ENCODE measurements at places on chromosomes 1 and 21.

- DNase-seq, result no peak
These were observed 102.3 kb downstream of the OMA1 start for GRCh38 chr1:58443986-58444868.

GRCh38 chr1:229185963-229186362 lies 84.9 kb upstream of the RAB4A start:
- no peak for DNase-seq

GRCh38 chr1:245411245-245412036 lies 256.7 kb downstream of the KIF26B start:
- no peak for DNase-seq

DNA sequence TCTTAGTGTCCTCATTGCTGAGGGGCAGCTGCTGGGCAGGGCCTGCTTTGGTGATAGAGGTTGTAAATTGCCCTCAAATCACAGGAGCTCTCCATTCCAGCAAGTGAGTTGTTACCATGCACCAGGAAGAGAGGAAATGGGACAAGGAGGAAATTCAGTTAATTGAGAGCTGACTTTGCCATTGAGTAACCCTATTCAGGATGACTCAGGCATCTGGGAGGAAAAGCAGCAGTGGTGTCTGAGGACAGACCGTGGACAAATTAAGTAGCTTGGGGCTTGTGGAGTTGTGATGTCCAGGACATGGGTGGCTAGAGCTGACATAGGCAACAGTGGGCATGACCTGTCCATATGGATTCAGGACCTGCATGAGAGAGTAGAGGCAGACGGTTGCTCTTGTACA lies 5.9 kb downstream of the ARHGEF10L start:
- no peak for DNase-seq

DNA sequence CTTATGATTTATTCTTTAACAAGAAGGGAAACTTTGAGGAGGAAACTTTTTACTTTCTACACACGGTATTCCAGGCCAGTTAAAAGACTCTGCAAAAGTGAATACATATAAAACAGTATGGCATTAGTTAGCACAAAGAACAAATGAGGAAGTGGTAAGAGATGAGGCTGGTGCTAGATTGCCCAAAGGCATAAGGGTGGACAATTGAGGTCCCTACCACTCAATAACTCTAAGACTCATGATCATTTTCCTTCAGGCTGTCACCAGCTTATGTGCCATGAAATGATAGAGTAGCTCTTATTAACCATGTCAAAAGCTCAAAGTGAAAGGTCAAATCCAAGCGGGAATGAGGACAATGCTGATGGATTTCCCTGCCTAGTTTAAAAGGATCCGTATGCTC lies 124.5 kb downstream of the TBX15 start:
- DNase-seq, result no peak

DNA sequence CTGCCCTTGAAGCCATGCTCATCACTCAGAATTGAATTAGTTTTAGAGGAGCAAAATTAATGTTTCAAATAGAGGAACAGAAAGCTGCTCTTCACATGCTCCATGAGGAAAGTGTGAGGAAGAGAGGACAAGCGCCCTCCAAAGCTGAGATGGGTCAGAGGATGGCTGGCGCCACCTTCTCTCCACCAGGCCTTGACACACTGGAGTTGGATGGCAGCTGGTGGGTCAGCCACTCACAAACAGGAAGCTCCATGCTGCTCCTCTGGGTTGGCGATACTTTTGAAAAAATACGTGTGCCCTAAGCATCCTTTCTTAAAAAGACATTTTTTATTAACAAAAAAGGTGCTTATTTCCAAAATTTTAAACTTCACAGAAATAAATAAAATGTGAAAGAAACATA lies 3.1 kb upstream of the CD2 start:
- DNase-seq, result no peak

- DNase-seq, result no peak
These were observed 4.2 kb upstream of the TFF3 start for GRCh38 chr21:42319376-42319775.

DNA sequence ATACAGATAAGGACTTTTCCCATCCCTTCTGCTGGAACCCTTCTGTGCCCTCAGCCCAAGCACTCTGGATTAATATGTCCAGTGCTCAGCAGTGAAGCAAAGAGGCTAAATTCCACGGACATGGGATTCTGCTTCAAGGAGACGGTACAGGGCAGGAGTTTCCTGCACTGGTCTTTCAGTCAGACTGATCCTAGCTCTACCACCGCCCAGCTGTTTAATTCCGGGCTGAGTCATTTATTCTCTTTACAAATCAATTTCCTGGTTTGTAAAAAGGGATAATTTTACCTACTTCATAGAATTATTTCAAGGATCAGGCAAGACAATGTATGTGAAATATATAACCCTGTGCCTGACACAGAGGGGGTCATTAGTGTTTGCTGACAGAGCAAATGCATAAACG lies 41.6 kb upstream of the NRDC start:
- DNase-seq, result no peak

- DNase-seq, result no peak
These were observed 216.6 kb upstream of the CSF3R start for GRCh38 chr1:36699113-36699911.

DNA sequence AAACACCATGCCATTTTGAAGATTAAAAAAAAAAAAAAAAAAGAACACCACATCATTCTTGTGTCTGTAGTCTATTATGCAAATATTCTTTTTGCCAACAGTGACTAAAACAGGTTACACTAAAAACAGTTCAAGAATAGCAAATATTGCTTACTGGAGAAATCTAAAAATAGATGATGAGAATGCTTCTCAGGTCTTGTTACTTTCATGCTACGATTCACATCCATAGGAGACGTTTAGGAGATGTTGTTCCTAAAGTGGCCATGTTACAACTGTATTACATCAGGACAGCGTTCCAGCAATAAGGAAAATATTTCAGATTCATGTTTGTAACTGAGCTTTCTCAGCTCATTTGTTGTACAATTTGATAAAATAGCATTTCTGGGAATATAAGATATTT lies 32.3 kb downstream of the RAB3GAP2 start:
- DNase-seq, result no peak

DNA sequence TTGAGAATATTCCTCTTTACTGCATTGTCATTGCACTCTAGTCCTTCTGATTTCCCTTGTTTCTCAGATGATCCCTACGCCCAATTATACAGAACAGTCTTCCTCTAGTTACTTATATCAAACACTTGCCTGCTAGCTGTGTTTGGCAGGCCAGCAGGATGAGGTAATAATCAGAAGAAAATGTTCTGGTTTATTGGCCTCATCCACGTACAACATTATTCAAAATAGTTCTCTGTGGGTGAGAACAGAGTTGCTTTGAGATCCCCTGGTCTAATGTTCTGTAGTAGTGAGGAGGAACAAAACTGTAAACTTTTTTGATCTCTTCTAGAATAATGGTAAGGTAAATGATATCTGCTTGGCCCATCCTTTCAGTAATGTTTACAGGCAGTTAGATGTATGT lies 22.3 kb upstream of the C1orf105 start:
- no peak for DNase-seq

DNA sequence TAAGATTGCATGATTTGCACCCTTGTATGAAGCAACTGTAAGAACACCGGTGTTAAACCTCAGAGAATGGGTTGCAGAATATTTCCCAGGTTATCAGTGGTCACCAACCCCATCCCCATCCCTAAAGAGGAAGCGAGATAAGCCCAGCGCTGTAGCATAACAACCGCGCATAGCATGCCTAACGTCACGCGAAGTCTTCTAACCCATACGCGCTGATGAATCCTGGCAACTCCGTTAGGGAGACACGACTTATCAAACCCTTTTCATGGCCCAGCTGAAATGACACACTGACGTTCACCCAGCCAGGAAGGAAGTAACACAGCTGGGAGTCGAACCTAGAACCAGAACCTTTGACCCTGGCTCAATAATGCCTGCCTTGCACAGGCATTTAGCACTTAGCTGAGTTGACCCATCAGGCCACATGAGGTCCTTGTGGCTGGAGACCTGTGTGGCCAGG lies 24.2 kb downstream of the TMEM51 start:
- no peak for DNase-seq

GRCh38 chr1:39901464-39901713 lies 328 bp downstream of the MYCL start:
- no peak for DNase-seq

DNA sequence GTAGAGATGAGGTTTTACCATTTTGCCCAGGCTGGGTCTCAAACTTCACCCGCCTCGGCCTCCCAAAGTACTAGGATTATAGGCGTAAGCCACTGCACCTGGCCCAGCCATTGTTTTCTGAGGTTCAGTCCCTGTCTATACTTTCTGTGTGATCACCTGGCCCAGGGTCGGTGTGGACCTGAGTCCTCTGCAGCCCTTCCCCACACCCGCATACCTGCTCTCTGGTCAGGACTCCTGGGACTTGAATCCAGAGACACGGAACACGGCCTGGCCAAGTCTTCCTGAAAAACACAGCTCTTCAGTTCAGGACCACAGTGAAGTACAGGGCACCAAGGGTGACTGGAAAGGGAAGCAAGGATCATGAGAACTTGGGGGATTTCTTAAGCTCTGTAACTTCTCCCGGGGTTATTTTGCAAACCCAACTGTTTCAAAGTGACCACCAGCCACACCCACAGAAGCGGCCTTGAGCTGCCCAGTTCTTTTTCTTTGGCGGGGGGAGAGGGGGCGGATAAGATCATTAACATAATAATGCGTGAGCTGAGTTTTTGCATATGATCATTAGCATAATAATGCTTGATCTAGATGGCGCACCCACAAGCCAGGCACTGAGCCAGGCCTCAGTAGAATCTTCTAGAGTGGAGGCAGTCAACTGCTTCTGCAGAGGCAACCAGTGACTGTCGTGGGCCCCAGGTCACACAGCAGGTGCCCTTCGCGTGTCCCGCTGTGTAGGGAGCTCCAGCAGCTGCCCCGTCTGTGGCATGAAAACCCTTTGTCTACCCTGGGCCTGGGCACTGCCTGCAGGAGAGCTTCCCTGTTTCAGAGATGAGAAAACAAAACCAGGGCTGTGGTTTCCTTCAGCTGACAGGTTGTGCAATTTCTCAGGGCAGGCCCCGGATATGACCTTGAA lies 1.7 kb upstream of the NADK start:
- peak; percentile 36 for DNase-seq

- no peak for DNase-seq
These were observed 11.4 kb downstream of the WNT2B start for GRCh38 chr1:112520166-112520565.

- no peak for DNase-seq
These were observed 659.9 kb downstream of the KCNT2 start for GRCh38 chr1:195948123-195948895.

DNA sequence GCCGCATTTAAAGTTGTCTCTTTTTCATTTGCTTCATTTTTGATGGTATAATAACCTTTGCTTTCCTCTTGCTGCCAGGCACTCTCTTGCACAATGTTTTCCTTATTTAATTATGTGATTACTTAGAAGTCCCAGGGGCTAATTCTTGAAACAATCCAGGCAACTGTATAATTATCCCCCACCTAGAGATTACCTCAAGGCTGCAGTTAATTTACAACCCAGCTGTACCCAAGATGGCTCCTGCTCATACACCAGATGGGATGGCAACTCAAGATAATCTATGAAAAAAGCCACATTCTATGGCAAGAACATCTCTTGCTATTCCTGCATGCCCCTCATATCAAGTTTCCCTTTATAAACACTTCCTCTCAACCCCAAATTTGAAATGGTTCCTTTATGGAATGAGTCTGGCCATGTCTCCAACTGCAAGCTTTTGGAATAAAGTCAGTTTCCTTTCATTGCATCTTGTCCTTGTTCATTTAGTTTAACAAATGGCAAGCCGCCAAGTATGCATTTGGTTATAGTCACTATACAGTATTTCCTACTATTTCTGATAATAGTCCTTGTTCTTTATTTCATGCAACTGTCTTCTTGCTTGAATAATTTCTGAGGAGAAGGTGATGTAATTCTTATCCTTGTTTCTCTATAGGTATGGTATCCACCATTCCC lies 1042.6 kb downstream of the PLA2G4A start:
- no peak for DNase-seq

GRCh38 chr1:85661767-85662166 lies 46.5 kb downstream of the ZNHIT6 start:
- DNase-seq, result no peak

DNA sequence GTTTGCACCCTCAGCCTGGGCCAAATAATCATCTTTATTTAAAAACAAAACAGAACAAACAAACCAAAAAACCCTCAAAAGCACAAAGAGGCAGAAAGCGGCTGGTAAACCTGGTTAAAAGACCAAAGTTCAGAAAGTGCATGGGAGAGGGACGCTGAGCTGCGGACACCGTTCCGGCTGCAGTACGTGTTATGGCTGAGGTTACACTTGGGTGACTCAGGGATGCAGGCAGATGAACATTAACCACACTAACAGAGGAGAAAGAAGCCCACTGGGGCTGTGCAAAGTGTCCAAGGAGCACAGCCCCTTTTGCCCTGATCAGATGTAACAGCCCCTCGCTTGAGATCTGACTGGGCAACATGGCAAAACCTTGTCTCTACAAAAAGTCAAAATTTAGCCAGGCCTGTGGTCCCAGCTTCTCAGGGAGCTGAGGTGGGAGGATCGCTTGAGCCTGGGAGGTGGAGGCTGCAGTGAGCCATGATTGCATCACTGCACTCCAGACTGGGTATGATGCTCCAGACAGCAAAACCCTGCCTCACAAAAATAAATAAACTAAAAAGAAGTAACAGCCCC lies 28.3 kb downstream of the GPR157 start:
- no peak for DNase-seq

- DNase-seq, result no peak
These were observed 3.7 kb upstream of the RHEX start for GRCh38 chr1:206049293-206049692.

DNA sequence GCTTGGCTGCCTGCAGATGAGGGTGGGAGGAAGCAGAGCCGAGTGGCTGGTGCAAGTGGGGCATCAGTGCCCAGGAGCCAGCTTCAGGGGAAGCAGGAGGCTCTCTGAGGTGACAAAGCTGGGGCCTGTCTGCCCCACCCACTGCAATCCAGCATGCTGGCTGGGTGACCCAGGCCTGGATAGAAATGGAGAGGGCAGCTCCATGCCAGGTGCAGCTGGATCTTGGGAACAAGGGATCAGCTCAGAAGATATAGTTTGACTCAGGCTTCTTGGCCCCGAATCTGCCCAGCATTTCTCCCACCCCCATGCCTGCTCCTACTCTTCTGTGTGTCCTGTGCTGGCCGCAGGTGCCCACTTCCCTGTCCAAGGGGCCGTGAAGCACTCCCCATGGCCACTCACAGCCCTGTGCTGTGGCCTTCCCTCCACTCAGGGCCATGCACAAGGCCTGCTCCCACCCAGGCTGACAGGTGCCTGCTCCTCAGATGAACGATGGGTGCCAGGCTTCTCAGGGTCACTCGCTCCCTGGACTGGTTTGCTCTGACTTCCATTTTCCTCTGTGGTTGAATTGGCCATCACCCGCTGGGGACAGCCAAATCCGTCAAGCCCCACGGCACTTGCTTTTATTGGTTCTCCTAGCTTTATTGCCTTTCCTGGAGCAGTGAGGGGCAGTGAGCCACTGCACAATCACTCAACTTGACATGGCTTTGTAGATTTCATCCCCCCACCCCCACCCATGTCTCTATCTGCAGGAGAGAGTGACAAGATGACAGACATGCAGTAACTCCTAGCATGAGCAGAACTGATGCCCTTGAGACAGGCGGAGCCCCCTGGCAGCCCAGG lies 174.8 kb upstream of the VAMP3 start:
- DNase-seq, result no peak

GRCh38 chr1:19385869-19386591 lies 73.9 kb downstream of the SLC66A1 start:
- no peak for DNase-seq

All from stimulated activated CD8-positive, alpha-beta memory T cell treated with anti-CD3 and anti-CD28 coated beads, Interleukin-2, amount 100 ng/mL, for 1 hour (primary cell).